ENCODE measurements at places on chromosomes 16 and 17.

- no peak for DNase-seq
These were observed 41.2 kb downstream of the HELZ start for GRCh38 chr17:67203818-67204217.

DNA sequence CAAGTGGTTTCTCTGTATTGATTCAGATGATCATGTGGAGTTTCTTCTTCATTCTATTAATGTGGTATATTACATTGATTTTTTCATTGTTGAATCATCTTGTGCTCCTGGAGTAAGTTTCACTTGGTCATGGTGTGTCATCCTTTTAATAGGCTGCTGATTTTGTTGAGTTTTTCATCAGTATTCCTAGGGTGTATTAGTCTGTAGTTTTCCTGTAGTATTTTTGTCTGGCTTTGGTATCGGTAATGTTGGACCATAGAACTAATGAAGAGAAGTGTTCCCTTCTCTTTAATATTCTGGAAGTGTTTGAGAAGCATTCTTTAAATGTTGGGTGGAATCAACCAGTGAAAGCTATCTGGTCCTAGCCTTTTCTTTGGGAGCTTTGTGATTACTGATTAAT, 99.0 kb downstream of the OMG start:
- DNase-seq = no peak

DNA sequence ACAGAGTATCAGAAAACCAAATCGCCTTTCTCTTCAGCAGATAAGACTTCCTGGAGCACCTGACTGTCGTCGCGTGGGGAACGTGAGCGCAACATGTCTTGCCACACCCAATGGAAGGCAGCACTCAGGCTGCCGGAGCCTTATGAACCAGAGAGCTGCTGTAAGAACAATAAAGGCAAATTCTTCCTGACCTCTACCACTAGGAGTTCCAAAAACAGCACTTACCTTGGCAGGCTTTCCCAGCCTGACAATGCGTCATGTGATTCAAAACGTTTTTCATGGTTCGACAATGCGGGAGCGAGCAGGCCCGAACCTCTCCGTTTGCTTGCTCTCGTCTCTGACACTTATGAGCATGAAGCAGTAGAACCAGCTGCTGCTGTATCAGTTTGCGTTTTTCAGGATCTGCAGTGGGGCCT, 75.8 kb upstream of the TRAP1 start:
- DNase-seq = no peak

GRCh38 chr17:32477220-32477619, 9.6 kb upstream of the CDK5R1 start:
- DNase-seq = no peak

DNA sequence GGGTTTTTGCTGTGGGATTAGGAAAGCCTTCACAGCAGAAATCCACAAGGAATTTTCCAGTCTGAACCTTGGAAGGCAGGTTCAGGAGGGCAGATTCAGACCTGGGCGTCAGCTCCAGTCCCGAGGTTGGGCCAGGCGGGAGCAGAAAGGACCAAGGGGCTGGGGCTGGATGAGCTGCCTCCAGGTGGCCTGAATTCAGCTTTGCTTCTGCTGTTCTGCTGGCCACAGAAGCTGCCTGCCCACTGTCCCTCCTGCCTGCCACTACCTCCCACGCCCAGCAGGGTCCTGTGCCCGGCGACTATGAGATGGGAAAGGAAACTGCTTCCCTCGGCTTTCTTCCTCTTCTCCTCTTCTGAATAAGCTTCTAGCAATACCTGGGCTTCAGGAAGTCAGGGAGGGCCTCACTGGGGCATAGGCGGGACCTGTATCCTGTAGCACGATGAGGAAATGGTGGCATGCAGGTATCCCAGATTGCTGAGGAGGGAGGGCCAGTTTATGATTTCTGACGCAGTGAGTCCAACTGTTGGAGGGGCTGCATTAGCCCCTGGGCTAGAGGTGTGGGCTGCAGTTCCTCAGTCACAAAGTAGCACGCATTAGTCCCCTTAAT, 18.4 kb downstream of the TBX4 start:
- no peak for DNase-seq

GRCh38 chr16:49621241-49622083, 234.4 kb downstream of the ZNF423 start:
- DNase-seq = no peak

DNA sequence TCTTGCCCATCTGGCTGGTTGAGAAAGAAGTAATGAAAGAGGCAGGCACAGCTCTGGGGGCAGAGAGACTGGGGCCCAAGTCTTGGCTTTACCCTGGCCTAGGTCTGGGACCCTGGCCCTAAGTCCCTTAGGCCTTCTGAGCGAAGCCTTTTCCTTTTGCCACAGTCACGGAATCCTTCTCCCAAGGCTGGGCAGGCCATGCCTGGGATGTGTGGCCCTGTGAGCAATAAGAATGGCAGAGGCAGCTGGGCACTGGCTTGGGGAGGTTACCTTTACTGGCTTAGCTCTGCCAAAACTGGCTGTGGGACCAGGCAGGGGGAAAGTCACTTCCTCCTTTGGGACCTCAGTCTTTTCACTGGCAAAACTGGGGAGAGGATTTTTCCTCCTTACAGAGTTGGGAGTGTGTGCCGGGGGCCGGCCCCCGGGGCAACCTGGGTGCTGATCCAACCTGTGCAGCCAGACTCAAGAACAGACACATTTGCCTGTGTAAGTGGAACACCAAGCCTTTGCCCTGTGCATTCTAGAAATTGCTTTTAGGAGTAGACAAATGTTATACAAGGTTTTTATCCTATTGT, 12.9 kb downstream of the FOXF1 start:
- DNase-seq = no peak

DNA sequence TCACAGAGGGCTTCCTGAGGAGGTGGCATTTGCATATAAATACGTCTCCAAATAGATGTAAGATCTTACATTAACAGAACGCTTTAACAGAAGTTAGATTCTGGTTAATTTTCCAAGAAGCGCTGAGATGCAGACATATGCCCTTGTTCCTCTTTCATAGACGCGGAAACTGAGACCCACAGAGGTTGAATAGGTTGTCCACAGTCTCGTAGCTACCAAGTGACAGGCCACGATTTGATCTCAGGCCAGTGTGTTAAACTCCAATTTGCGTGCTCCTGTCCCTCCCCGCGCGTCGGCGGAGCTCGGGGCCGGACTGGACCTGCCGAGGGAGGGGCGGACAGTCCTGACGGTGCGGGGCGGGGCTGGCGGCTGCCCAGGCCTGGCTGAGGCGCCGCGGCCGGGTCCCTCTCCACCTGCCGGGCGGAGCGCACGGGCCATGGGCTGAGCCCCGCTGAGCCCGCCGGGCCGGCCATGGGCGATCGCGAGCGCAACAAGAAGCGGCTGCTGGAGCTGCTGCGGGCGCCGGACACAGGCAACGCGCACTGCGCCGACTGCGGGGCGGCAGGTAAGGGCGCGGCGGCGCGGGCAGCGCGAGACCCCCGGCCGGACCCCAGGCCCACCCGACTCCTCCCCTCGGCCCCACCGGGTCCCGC, at the start of gene ADAP2:
TSS of gene ADAP2 (plus strand) at position 402 of the 653 bp plus-strand sequence. CDS start at position 472, 70 bp downstream.
- DNase-seq = no peak

Data from stimulated activated CD4-positive, alpha-beta T cell treated with anti-CD3 and anti-CD28 coated beads, Interleukin-15, amount 100 ng/mL, for 1 hour (primary cell).